Esophagus mucosa (tissue), 1 donor: ENCODE measurements at places on chromosomes 13 and 19. TPM values are rescaled to one million over a fixed set of nuclear protein-coding genes. Genes with fewer than 3 reads are reported as not detected.

- no peak for ATAC-seq
Observed at GRCh38 chr13:75660694-75661093, 24.6 kb downstream of the LMO7 start.

DNA sequence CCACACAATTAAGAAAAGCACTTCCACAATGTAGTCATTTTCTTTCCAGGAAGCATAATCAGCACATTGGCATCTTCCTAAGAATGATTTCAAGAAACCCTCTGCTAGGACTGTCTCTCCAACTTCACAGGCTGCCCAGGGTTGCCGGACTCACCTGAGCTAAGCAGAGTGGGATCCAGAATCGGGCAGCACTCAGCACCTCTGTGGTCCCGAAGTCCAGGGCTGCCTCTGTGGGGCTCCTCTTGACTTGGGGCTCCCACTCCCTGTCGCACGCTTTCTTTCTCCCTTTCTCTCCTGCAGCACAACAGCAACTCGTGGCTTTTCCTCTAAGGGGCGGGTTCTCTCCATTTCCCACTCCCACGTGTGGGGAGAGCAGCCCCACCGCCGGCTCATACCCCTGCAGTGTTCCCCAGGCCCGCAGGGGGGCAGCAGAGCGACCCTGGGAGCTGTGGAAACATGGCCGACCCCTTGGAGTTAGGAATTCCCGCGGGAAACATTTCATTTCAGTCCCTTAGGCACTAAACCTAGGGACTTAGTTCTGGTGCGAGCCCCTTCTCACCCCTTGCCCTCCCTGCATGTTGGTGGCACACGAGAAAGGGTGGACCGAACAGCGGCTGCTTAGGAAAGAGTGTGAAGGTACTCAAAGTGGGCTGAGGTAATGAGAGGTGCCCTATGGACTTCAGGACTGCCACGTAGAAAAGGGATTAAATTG, at the start of gene TMEM272:
Gene TMEM272, minus strand, starts transcription at position 316 of the 712 bp plus-strand sequence. CDS start 6,647 bp downstream, outside the sequence.
- peak; percentile 46 for ATAC-seq

DNA sequence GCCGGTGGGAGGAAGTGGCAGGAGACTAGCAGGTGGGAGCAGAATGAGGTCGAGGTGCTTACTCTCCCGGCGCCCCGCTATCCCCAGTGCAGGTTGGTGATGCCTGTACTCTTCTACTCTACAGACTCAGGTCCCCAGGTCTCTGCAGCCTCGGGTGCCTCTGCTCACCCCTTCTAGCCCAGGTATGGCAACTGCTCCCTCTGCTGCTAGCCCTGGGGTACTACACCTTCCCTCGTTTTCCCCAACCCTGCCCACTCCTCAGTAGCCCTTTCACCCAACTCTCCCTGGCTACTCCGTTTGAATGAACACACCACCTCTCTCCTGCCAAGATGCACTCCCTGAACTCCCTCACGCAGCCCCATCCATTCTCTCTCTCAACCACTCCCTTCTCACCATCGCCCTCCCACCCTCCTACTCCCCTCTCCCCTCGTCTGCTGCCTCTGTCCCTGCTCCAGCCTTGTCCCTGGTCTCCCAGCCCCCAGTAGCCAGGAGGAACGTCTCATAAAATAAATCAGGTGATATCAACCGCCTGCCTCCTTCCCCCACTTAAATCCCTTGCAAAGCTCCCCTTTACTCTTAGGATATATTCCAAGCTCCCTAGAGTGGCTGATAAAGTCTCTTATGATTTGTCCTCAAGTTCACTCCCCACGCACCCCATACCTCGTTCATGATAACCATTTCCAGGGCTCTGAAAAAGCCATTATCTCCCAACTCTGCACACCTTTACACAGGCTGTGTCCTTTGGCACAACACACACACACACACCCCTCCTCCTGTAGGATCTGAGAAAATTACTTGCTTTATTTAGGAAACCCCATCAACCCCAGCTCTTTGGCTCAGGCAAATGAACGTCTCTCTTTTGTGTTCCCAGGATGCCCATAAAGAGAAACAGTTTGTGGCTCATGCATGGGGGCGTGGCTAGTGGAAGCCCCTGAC, 8.2 kb upstream of the MEIS3 start:
- ATAC-seq = peak; percentile 67

GRCh38 chr13:74889321-74889720, 592.6 kb downstream of the TBC1D4 start:
- ATAC-seq = no peak

GPR183 gene
- 0.76 TPM for total RNA-seq

C19orf33 gene
- 272 TPM for total RNA-seq

DCLK1 gene
- 1.5 TPM for total RNA-seq
